HFFc6 (cell line): ENCODE measurements at places on chromosomes 5 and 9. TPM values are rescaled to one million over a fixed set of nuclear protein-coding genes. Genes with fewer than 3 reads are reported as not detected.

Gene TNFSF15
- total RNA-seq: 0.05 to 0.18 TPM (median 0.10 TPM) in 3 replicates

DNA sequence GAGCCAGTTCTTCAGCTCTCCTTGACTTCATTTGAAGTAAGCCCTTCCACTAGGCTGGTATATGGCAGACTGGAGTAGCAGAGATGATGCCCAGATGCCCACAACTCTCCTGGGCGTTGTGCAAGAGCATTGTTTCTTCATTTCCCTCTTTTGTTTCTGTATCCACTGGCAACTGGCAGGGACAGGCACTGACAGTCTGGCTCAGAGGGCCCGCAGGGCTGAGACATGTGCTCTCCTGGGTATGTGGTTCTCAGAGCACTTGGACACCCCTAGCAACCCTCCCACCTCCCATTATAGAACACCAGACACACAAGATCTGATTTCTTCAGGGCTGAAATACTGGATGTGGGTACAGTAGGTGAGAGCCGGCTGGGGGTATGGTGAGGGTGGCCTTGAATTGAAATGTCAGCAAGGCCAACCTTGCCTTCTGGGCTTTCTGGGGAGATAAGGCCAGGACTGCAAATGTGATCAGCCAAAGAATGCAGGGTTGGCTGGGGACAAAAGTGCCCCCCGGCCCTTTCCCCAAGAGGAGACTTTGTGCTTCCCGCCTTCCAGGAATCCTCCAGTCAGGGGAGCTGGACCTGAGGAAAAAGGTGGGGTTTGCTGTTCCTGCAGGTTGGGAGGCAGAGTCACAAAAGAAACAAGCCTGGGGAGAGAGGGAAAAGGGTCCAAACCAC is 28.6 kb upstream of the CTNNA1 start:
- no peaks in the 10 kb centered on the region for H3K36me3 ChIP-seq
- H3K4me1 ChIP-seq: peaks cover 16% of the 10 kb centered on the region
- H3K27me3 ChIP-seq: peaks cover 29% of the 10 kb centered on the region
- no peak overlapping the region for H3K4me3 ChIP-seq

DNA sequence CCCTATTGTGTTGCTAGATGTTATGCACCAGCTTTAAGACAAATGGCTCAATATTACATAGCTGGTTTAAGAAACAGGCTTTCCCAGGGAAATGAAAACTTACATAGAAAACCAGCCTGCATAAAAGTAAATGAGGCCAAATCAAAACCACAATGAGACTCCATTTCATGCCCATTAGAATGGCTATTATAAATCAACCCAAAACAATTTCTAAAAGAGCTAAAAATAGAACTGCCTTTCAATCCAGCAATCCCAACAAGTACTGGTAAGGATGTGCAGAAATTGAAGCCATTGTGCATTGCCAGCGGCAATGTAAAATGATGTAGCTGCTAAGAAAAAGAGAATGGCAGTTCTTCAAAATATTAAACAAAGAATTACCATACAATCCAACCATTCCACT is 1170.0 kb upstream of the CDH9 start:
- H3K27ac ChIP-seq: no peak overlapping the region
- no peaks in the 10 kb centered on the region for H3K36me3 ChIP-seq
- no peak overlapping the region for H3K4me3 ChIP-seq

GRCh38 chr9:38299856-38300255 is 92.6 kb upstream of the ALDH1B1 start:
- H3K4me3 ChIP-seq: no peak overlapping the region
- no peak for DNase-seq
- no peak overlapping the region for H3K27ac ChIP-seq
- no peaks in the 10 kb centered on the region for H3K4me1 ChIP-seq
- no peaks in the 10 kb centered on the region for H3K36me3 ChIP-seq

Gene SLC36A3
- total RNA-seq: not detected in 2 replicates

GRCh38 chr5:96177303-96177869 is 215.7 kb upstream of the ELL2 start:
- DNase-seq: peak; percentile 94
- peaks cover 76% of the 10 kb centered on the region for H3K4me1 ChIP-seq
- H3K27me3 ChIP-seq: peaks cover 2% of the 10 kb centered on the region
- peak overlapping the region; percentile 50 for H3K4me3 ChIP-seq
- H3K27ac ChIP-seq: peak overlapping the region; percentile 70
- H3K36me3 ChIP-seq: peaks cover 11% of the 10 kb centered on the region

Gene GMCL2
- not detected in 3 replicates for total RNA-seq

- no peaks in the 10 kb centered on the region for H3K4me1 ChIP-seq
- H3K27ac ChIP-seq: no peak overlapping the region
- no peaks in the 10 kb centered on the region for H3K36me3 ChIP-seq
- H3K27me3 ChIP-seq: peaks cover 3% of the 10 kb centered on the region; the same call in 1 of the 2 replicates
- DNase-seq: no peak
These were observed 663.6 kb upstream of the RIOK2 start for GRCh38 chr5:97846643-97847042.
